ENCODE measurements at places on chromosomes 11 and 22.
A peak's percentile ranks its signal among the peaks of the same experiment; 100 is the strongest.

DNA sequence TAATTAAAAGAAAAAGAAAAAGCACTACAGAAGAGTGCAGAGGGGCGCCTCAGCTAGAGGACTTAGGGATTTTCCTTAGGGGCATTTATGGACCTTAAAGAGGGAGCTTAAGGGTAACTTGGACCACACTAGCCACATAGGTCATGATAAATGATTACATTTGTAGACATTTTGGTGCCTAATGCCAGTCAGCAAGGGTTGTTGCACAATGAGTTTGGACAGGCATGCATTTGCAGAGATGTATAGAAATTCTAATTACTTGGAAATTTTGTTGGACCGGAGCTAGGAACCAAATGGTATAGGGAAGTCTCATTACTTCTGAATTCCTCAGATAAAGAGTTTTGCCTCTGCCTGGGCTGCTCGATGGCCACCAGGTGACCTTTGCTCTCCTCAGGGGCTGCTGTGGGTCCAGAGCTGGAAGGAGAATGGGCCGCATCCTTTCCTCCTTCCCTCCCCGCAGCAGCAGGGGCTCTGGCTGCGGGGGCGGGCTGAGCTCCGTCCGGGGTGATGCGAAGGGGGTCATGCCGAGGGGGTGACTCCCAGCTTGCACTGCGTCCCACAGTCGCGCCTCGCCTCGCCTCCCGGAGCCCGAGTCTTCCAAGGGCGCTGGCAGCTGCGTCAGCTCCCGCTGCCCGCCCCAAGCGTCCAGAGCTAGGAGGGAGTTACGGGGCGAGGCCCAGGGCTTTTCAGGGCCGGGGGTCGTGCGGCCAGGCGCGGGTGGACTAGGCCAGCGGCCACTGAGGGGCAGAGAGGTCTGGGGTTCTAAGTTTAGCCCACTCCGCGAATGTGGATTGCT lies 20.3 kb upstream of the MALAT1 start:
- no peak for DNase-seq

DNA sequence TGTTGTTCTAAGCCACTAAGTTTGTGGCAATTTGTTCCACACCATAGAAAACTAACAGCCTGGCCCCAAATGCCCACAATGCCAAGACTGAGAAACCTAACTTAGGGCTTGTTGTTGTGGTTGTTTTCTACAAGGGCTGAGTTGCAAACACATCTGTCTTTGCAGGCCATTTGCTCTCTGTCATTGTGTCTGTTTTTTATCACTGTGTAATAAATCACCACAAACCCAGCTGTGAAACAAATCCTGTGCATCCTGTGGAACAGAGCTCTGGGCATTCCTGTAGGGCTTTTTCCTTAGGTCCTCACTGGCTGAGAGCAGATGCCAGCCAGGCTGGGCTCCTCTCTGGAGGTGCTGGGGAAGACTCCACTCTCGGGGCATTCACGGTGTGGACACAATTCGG lies 15.7 kb upstream of the SYT8 start:
- DNase-seq, result no peak

GRCh38 chr11:13384908-13385640 lies 77.9 kb downstream of the BTBD10 start:
- no peak for DNase-seq

GRCh38 chr22:19805821-19806212 lies 45.2 kb downstream of the TBX1 start:
- DNase-seq, result no peak

DNA sequence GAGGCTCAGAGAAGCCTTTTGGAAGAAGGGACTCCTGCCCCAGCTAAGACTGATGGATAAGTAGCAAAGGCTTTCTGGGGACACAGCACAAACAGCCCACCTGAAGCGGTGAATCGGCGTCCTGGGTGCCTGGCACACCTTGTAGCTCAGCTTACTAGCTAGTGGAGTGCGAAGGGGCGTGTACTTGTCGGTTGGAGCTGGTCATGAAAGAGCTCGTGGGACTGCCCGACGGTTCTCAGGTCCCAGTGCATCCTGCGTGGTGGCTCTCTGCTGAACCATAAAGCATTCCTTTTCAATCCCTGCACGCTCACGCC lies 690 bp upstream of the UVRAG start:
- no peak for DNase-seq

- peak; percentile 38 for DNase-seq
Observed at GRCh38 chr11:2898366-2899079, 12.9 kb upstream of the CDKN1C start.

- no peak for DNase-seq
Observed at GRCh38 chr22:49735411-49735900, 92.2 kb downstream of the BRD1 start.

- no peak for DNase-seq
Observed at GRCh38 chr22:48205790-48206189, 1443.3 kb downstream of the TBC1D22A start.

GRCh38 chr22:36743011-36743410 lies 32.9 kb downstream of the IFT27 start:
- DNase-seq, result no peak

DNA sequence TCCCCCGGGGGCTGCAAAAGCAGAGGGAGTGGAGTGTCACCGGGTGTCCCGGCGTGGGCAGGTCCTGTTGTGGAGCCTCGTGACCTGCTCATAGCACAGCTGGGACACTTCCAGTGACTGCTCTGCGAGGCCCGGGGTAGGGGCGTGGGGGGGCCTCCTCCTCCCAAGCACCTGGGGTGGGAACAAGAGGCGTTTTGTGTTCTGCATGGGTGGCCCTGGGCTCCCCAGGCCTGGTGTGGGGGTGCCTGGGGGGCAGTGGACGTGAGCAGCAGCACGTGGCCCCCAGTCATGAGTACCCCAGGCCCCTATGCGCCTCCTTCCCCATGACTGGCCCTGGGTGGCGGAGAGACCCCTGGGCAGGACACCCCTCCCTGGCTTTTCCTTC lies 104.7 kb downstream of the KCNQ1 start:
- DNase-seq, result no peak

GRCh38 chr22:35305525-35306070 lies 5.9 kb downstream of the TOM1 start:
- no peak for DNase-seq

- no peak for DNase-seq
Observed at GRCh38 chr11:97645736-97646135, 1255.9 kb downstream of the JRKL start.

GRCh38 chr22:36745301-36745995 lies 30.5 kb downstream of the IFT27 start:
- DNase-seq, result no peak

DNA sequence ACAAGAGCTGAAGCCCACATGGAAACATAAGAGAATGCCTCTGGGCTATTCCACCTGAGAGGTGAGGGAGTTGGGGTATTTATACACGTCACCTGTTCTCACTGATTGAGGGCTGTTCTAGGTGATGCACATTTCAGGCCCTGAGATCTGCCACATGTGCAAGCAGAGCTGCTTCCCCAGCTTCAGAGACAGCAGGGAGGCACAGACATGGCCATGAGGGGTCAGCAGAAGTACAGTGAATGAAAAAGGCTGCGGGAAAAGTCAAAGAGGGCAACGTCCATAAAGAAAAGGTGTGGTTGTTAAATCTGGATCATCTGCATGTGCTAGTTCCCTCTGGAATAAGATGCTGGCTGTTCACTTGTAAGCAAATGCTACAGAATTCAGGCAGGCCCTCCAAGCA lies 75.4 kb downstream of the GAB4 start:
- DNase-seq, result no peak

DNA sequence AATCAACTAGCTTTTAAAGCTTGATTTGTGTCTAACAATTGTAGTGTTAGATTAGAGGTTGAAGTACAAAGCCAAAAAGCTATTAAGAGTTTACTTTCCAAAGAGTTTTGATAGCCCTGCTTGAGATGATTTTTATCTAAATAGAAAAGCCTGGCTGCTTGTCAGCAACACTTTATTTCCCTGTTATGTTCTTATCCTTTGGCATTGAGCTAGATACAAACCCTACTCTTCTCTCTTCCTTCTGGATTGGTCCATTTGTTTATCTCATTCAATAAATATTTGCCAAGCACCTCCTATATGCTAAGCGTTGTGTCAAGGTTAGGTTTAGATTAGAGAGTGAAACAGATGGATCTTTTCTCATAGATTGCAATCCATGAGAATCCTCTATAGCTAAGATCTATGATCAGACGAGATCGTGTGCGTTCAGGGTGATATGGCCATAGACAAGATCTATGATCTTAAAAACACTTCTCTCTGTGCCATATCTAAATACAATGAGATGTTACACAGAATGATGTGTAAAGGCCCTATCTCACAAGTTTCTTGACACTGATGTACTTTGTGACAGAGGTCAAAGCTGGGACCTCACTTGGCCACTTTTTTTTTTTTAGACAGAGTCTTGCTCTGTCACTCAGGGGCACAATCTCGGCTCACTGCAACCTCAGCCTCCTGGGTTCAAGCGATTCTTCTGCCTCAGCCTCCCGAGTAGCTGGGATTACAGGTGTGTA lies 57.8 kb downstream of the CTNND1 start:
- DNase-seq, result no peak

DNA sequence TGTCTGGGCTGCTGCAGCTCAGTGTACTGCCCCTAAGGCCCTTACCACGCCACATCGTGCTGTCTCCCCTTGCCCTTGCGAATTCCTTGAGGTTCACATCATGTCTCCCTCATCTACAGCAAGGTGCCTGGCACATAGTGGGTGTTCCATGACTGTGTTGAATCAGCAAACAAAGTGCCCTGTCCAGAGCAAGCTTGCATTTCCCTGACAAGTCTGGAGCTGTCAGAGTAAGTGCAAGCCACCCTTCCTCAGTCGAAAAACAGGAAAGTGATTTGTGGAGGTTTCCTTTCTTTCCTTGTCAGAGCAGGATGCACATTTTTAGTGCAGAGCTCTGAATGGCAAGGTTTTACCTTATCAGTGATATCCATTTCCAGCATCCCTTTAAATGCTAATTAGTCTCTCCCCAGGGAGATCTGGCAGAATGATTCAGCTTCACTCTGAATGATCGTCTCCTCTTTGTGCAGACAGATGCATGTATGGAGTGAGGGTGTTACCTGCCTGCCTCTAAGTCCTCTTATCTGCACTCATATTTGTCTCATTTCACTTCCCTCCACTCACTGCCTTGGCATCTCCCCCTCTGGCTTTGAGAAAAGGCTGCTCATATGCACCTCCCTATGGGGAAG lies 331.2 kb downstream of the TMEM135 start:
- no peak for DNase-seq

DNA sequence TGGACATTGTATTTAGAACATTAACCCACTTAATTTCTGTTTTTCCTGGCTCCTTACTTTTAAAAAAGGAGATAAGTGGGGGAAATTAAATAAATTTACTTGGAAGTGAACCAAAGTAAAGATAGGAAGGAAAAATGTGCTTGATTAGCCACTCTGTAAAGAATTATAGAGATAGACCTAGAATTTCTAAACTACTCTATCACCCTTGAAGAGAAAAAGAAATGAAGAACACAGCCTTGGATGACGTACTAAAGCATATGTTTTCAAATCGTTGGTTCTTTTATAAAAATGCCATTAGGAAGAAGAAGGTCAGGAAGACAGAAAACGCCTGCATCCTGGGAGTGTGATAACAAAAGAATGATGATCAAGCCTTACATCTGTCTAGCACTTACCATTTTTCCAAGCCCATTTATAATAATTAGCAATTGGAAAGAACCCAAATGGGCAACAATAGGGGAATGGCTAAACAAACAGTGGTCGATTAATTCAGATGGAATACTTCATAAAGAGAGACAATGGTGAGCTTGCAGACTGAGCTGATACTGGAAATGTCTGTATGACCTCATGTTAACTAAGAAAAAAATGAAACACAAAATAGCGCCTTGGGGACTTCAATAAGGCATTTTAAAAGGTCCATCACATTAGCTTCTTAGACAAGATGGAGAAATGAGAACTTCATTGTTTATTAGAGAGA lies 81.0 kb upstream of the LRRC55 start:
- DNase-seq, result no peak

- DNase-seq, result no peak
Observed at GRCh38 chr11:91979775-91980174, 244.8 kb upstream of the FAT3 start.

- no peak for DNase-seq
Observed at GRCh38 chr22:44712962-44713361, 11.0 kb downstream of the PRR5 start.

- no peak for DNase-seq
Observed at GRCh38 chr22:23606204-23607131, 25.7 kb downstream of the DRICH1 start.

GRCh38 chr11:120929664-120930154 lies 94.2 kb upstream of the TBCEL start:
- DNase-seq, result peak; percentile 7

DNA sequence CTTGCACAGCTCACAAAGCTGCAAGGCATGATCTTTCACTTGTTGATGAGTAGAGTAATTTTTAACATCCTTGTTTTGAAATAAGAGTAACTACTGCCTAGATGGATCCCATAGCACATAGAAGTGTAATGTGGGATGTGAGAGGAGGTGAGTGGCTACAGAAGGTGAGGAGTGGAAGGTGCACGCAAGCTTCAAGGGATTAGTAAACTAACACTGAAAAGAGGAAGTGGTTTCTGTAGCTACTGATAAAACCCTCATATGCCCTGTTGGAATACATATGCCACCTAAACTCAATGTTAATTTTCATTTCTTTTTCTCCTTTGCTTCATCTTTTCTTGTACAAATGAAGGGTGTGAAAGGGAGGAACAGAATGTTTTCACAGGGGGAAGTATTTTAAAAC lies 22.0 kb upstream of the CTSC start:
- DNase-seq, result no peak

DNA sequence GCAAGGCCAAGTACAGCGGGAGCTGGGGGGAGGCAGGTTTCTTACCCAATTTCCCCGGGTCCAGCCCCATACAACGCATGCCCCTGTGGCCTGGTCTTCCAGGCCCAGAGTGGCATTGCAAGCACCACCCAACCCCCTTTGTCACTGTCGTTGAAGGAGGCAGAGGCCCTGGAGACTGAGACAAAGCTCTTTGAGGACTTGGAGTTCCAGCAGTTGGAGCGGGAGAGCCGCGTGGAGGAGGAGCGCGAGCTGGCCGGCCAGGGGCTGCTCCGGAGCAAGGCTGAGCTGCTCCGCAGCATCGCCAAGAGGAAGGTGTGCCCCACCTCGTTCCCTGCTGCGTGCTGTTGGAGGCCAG lies 27.8 kb downstream of the PHLDB1 start:
- no peak for DNase-seq

GRCh38 chr22:48431536-48432315 lies 1395.9 kb downstream of the BRD1 start:
- no peak for DNase-seq

- DNase-seq, result no peak
Observed at GRCh38 chr22:19559324-19559811, 35.2 kb upstream of the CLDN5 start.

- no peak for DNase-seq
Observed at GRCh38 chr11:17748761-17749721, 14.5 kb downstream of the KCNC1 start.

DNA sequence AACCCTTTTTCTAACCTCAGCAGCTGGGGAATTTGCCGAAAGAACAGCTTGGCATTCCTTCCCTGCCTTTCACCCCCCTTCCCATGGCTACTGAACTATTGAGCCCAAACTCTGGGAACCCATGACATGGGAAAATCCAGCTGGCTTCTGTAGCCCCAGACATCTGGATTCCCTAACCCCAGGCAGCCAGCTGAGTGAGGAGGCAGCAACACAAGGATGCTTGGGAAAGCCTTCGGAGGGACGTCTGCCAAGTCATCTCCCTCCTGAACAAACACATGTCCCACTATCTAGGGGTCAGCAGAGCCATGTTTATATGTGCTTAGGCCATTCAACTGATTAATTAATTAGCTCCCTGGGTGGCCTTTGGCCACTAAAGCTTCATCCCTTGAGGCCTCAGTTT lies 21.6 kb downstream of the LRRC55 start:
- no peak for DNase-seq

- DNase-seq, result no peak
Observed at GRCh38 chr11:6203327-6203726, 2.0 kb upstream of the C11orf42 start.
